ENCODE measurements at places on chromosomes 4 and X.

- DNase-seq = no peak
These were observed 483.5 kb downstream of the ACTRT1 start for GRCh38 chrX:127568691-127569090.

DNA sequence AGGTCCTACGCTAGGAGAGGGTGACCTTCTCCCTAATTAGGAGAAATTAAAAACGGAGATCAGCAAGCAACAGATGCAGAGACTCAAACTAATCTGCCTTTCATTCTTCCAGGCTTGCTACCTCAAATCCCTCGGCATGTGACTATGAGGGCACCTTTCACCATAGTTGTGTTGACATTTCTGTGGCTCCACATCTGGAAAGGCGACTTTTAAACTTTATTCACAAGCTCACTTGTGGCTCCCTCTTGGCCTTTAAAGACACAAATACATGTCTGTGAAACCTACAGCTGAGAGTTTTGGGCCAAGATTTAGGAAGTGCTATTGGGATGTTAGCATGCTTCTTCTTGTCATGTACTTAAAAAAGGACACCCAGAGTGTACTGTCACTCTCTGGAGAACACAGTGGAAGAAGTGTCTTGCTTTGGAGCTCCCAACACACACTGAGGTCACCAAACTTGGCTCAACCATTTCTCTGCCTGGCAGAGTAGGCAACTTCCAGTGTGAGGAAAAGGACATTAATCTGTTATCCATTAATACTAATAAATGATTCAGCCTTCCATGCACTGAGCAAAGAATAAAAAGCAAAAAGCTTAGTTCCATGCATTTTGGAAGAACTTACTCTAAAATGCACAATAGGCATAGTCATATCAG lies 60.1 kb downstream of the LDB2 start:
- no peak for DNase-seq

DNA sequence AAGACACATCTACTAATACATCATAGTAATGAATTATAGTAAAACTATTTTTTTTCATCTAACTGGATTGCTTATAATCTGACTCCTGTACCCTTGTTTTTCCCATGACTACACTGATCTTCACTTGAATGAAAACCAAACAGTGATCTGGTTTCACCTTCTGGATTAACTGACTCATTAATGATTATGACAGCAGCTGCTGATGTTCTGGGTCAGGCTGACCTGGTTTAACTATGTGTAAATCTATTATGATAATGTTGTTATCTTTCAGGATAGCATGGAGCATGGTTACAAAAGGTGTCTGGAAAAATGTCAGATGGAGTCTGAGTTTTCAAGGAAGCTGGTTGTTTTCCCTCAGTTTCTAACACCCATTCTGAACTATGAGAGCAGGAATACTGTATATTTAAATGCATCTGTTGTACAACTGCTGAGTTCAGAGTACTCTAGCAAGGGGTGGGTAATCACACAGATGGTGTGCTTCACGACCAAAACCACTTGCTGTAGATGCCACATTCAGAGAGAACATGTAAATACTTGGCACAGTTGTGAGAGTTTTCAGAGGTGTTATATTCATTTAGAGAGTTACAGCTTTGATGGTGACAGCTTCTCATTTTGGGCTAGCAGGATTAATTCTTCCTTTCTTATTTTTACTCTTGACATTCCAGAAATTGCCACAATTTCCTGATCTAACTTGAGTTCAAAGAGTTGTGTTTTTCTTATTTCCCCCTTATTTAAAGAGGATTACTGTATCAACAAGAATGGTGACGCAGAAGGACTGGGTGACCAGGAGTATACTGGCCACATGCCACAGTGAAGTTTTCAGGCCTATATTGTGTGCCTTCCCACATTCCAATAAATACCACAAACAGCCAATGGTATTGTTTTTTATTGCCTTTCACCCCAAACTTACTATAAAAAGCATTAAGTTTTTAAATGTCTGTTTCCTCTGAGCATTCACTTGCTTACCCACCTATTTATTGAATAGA lies 249.7 kb upstream of the TET2 start:
- no peak for DNase-seq

- no peak for DNase-seq
These were observed 117.4 kb upstream of the AFF2 start for GRCh38 chrX:148382983-148383382.

DNA sequence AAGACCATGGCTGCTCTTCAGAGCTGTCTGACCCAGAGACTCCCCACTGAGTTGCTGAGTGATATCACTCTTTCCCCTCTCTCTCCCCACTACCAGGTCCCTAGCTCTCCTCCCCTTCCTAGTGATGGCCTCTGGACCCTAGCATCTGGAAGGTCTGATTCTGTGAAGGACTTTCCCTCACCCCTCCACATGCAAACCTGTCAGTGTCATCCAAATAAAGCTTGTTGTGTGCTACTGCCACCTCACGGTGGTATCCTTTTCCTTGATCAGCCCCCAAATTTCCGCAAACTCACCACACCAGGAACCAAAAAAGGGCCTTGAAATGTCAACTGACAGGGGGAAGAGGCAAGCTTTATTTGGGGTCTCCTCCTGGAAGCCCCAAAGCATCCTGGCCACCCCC lies 500.2 kb downstream of the IDS start:
- no peak for DNase-seq

- no peak for DNase-seq
These were observed 78.8 kb downstream of the SLC16A2 start for GRCh38 chrX:74500067-74500466.

DNA sequence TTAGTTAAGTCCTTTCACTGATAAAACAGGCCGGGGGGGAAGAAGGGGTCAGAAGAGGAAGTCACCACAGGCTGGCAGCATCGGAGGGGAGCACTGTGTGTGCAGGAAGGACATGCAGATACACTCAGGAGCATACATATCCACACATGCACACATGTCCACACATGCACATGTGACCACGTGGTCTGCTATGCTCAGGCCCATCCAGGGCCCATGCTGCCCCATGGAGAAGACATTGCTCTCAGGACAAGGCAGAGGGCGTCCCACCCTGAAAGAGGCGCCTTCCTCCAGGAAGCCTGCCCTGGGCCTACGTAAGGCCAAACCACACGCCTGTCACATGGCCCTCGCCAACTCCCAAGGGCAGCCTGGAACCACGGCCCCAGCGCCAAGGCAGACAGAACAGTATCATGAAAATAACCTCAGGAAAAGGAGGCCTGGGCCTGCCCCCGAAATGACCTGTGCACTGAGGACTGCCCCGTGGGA lies 15.8 kb downstream of the WDR1 start:
- DNase-seq = no peak

DNA sequence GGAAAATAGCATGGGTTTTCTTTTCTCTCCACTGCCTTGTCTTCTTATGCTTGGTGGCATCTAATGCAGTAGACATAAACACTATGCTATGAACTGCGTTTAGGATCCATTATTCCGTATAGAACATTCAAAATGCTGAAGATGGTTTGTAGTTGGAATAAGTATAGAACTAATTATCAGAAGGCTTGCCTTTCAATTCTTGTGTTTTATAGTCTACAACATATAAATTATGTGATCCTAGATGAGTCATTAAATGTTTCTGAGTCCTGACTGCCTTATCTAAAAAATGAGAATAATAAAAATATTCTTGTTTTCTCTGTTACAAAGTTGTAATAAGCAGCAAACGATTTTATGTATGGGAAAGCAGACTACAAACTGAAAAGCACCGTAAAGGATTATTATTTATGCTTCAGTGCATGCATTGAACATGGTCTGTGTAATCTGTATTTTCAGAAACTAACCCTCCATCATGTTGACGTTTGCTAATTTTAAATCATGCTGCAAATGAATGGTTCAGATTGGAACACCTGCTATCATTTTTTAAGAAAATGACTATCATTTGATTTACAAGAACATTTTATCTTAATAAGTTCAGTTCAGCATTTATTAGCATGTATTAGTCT lies 335.9 kb upstream of the AADAT start:
- no peak for DNase-seq

GRCh38 chr4:32607978-32608377 lies 1887.8 kb downstream of the PCDH7 start:
- no peak for DNase-seq

GRCh38 chrX:116726806-116727205 lies 264.0 kb upstream of the CT83 start:
- DNase-seq = no peak

DNA sequence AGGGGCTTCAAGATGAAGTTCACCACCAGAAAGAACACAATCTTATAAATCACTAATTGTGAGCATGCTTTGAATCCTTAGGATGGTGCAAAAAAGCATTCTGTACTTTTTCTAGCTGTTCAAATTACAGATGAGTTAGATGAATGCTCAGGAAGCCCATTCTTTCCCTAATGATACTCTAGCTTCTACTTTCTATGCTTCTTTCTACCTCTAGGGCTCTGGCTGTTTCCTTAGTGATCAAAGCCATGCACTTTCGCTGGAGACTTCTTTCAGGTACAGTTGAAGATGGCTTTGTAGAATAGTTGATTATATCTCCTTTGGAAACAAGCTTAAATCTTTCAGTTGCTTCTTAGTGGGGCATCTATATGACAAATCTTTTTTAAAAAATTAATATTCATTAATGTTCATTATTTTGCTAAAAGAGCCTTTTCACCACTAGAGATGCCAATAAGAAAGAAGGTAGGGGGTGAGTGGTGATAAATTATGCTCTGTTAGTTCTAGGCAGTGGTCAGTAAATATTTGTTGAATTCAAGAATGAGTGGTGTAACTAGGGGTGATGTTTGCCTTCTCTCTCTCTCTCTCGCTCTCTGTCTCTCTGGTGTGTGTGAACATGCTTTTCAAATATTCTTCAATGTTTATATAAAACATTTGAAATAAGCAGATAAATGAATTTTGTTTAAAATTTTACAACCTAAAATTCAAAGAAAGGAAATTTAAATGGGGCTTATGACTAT lies 169.4 kb downstream of the GLUD2 start:
- no peak for DNase-seq

DNA sequence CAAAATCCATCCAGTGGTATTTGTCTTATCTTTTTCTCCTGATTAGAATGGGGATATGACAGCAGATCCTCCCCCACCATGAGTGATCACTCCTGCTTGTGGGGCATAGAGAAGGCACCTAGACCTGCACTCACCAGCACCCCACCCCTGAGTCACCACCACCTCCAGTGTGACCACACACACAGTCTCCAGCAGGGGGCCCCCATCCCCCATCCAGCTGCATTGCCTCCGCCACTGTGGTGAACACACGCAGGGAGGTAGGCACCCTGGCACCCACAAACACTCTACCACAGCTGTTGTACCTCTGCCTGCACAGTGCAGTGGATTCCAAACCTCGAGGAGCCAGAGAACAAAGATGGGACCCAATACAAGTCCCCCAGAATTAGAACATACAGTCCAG lies 9.0 kb upstream of the MAGEA8 start:
- peak; percentile 27 for DNase-seq

DNA sequence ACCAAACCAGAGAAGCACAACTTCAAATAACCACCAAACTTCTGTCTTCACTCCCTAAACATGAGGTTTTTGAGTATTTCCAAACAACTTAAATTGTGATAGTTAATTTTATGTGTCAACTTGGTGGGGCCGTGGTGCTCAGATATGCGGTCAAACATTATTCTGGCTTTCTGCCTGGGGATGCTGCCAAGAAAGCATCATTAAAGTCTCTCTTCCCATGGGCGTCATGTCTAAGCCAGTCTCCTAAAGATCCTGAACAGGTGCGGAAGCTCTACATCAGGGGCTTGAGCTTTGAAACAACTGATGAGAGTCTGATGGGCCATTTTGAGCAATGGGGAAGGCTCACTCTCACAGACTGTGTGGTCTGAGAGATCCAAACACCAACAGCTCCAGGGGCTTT lies 24.1 kb upstream of the SOD3 start:
- DNase-seq = no peak

DNA sequence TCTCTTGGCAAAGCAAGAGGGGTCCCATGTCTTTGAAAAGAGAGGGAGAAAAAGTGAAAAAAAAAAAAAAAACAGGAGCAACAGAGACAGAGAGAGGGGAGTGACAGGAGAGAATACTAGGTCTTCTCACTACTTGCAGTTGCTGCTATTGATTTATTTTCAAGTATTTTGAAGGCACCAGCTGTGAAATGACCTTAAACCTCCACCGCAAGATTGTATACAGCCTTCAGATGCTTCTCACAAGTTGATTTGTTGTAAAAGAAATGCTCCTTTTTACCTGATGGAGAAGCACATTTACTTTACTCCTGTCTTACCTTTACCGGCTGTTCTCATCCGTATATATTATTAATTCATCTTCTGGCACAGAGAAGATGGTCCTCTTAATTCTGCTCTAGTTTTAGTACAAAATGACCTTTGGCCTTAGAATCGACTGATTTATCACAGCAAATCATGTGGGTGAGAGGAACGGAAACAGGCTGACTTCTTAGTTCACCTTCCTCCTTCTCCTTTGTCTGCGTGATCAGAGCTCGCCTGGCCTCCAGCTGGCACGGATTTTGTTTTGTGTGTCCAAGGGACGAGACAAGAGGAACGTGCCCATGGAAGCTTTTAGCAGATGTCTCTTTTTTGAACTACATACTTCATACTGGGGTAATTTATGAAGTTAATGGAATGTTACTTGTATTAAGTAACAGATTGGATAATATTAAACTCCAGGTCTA lies 82.4 kb upstream of the PACRGL start:
- no peak for DNase-seq

- no peak for DNase-seq
These were observed 60.9 kb upstream of the ENPEP start for GRCh38 chr4:110415041-110415440.

DNA sequence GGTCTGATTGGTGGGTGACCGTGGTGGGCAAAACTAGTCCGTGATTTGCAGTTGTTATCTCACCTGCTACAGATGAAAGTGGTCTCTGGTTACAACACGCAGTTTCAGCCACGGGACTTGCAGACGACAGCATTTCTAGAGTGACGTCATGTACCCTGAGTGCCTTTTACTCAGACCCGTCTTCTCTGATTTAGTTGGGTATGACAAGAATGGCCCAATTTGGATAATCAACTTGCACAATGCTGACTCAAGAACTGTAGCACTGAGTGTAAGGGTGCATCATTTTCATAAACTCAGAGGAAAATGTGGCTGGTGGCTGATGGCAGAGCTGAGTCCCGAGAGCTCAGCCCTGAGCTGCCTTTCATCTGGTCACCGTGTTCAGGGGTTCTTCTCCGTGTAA lies 281.4 kb upstream of the FRG1 start:
- DNase-seq = no peak

DNA sequence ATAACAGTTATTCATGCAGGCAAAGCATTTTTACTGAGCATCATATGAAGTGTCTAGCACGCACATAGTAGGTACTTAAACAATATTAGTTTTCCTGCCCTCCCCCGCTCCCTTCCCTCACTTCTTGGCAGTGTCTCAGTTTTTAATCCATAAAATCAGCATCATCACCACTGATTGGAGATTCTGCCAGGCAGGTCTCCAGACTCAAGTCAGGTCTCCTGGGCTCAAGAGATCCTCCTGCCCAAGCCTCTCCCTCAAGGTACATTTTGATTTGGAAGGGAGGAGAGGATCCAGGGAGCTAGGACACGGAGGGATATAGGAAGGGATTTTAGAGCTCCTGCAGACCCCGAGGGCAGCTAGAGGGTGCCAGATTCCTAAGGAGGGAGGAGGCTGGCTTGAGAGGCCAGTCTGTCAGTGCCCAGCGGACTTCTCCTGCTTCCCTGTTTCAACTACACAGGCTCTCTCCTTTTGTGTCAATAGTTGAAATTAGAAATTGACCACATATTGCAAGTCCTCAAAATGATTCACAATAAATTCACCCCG lies 4.4 kb upstream of the FAT1 start:
- no peak for DNase-seq

Measured in stimulated activated CD8-positive, alpha-beta memory T cell treated with anti-CD3 and anti-CD28 coated beads, Interleukin-4, amount 100 ng/mL, for 1 hour (primary cell).